ENCODE measurements at places on chromosomes 5 and 9.

- DNase-seq = no peak
Measured at GRCh38 chr5:173234129-173234790, 746 bp downstream of the NKX2-5 start.

DNA sequence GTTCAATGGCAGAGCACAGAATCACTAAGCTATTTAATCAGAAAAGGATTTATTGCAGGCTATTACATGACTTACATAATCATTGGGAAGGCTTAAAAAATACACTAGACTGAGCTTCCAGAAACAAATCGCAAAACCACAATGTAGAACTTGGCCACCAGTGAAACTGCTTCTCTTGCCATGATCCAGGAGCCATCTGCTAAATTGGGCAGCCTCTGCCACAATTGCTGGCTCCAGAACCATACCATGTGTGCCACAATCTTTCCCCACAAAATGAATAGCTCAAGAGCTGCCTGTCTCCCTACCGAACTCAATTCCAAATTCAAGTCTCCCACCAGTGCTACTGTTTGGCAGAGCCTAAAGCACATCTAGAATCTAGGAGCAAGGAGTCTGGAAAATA is 9.8 kb upstream of the ERAP1 start:
- DNase-seq = no peak

GRCh38 chr5:153779836-153780235 is 258.9 kb downstream of the FAM114A2 start:
- no peak for DNase-seq

DNA sequence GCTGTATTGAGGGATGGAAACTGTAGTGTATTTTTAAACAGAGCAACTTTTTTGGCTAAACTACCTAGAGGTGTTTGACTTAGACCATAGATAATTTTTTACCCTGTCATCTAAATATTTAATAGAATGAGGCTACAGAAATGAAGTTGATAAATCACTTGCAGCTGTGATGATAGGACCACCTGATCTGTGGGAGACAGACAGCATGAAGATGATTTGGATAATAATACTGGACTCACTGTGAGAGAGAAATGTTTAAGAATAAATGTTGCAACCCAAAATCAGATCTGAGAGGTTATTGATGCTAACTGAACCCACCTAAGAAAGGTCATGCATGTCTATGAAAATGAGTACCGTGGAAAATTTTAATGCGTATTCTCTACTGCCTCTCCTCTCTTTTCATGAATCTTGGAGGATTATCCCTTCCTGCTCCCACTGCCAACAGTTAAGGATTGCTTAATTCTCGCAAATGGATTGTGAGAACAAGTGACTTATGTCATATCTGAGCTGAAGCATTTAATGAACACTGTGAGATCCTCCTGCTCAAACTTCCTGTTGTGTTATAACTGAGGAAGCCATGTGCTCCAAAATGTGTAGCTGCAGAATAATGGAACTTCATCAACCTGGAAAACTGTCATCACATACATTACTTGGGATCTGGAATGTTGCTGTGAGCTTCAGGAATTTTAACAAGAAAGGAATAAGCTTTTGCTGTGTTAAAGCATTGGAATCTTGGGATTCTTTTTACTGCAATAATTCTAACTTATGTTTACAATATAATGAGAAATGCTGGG is 617.9 kb upstream of the CDH18 start:
- no peak for DNase-seq

- no peak for DNase-seq
Measured at GRCh38 chr9:114180696-114181606, 25.6 kb downstream of the COL27A1 start.

- no peak for DNase-seq
Measured at GRCh38 chr5:132180134-132180745, 47.4 kb downstream of the P4HA2 start.

GRCh38 chr5:56575821-56576220 is 239.5 kb upstream of the MAP3K1 start:
- no peak for DNase-seq

- no peak for DNase-seq
Measured at GRCh38 chr9:105355781-105356180, 92.1 kb upstream of the FSD1L start.

GRCh38 chr5:135462304-135462703 is 10.2 kb upstream of the TIFAB start:
- no peak for DNase-seq

DNA sequence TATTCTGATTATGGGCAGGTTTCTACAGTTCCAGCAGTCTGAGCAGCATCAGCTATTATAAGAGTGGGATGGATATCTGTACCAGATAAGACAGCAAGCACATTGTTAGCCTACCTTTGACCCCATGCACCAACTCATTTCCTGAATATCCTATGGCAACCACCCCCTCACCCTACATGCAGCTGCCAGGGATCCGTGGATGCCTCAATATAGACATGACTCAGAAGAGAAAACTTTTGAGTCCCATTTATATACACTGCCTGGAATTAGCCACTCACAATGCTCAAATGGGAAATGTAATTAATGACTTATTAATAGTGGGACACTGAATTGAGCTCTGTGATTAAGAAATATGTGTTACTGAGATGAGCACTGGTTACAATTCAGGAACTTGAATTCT is 124.4 kb downstream of the SSBP2 start:
- no peak for DNase-seq

GRCh38 chr5:139301808-139302499 is 8.4 kb downstream of the MATR3 start:
- no peak for DNase-seq

DNA sequence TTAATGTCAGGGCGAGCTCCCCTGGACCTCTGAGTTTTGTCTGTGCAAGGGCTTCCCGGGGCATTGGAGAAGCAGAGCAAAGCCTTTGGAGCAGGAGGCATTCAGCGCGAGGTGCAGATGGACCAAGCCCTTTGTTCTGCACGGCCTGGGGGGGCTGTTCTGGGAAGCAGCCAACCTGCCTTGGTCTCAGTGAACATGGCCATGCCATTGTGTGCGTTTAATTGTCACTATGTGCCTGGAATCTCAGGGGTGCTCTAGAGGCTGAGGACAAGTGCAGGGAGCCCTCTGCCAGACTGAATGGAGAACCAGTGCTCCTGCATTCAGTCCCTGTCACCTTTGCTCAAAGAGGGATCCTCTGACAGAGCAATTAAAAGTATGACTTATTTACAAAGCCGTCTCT is 329.4 kb downstream of the IRX1 start:
- no peak for DNase-seq

DNA sequence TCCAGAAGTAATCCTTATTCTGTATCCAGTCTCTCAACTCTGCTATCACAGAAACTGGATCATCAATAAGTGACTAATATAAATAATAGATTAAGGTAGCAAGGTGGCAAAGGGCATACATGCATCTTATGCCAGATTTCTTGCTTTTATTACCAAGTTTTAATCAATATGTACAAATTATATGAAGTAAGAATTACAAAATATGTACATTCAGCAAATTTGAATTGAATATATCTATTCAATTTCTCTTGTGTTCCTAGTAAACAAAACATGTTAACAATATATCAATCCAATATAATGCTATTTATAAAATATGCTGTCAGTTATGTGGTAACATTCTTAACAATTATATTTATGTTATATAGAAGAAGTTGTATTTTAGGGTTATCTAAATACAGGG is 488.7 kb upstream of the COX7C start:
- no peak for DNase-seq

DNA sequence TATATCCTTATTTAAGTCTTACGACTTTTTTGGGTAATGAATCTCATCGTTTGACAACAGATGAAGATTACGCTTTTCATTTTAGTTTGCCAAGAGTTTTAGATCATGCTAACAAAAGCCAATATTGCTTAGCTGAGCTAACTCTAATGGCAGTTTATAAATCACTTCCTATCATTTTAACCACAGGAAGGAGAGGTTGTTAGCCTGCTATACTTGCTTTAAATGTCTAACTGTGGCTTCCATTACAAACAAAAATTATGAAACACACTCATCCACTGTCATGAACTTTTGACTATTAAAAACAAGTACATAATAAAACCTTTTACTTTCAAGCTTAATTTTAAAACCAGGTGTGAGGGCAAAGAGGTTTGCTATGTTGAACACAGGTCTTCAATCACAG is 53.7 kb upstream of the ANKH start:
- no peak for DNase-seq

DNA sequence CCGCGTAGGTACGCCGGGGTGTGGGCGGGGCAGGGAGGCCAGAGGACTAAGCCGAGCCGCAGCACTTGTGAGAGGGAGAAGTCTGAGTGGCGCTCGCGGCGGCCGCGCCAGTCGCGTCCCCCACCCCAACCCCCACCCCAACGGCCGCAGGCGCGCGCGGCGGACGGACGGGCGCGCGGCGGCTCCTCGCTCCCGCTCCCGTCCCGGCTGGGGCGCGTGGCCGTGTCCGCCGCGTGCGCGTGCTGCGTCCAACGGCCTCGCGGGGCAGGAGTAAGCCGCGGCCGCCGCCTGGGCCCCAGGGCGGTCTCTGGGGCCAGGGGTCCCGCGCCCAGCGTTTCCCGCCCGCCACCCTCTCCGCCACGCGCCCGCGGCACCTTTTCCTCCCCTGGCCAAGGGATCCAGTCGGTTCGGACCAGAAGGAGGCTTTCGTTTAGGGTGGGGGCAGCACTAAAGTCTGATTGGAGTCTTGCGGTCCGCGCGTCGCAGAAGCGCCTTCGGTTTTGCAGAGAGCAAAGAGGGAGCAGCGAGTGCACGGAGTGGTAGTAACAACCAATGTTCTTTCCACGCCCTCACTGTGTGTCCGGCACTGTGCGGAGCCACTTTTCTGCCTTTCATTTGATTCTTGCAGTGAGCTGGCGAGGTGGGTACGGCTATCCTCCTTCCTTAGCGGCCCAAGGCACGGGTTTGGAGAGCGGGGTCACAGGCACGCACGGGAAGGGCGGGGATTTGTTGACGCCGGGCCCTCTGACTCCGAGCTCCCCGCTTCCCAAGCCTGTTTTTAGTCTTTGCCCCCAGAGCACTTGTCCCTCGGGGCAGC is 483 bp downstream of the G3BP1 start:
- DNase-seq = peak; percentile 18

DNA sequence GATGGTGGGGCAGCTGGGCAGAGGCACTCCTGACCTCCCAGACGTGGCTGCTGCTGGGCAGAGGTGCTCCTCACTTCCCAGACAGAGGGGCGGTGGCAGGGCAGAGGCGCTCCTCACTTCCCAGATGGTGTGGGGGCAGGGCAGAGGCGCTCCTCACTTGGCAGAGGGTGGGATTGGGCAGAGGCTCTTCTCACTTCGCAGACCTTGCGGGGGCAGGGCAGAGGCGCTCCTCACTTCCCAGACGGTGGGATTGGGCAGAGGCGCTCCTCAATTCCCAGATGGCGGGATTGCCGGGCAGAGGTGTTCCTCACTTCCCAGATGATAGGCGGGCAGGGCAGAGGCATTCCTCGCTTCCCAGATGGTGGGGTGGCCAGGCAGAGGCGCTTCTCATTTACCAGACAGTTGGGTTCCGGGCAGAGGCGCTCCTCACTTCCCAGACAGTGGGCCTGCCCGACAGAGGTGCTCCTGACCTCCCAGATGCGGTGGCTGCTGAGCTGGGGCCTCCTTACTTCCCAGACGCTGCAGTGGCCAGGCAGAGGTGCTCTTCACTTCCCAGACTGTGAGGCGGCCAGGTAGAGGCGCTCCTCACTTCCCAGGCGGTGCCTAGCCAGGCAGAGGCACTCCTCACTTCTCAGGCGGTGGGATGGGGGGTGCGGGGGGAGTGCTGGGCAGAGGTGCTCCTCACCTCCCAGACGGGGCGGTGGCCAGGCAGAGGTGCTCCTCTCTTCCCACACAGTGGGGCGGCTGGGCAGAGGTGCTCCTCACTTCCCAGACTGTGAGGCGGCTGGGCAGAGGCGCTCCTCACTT is 25.3 kb upstream of the SPATA31E1 start:
- DNase-seq = no peak

DNA sequence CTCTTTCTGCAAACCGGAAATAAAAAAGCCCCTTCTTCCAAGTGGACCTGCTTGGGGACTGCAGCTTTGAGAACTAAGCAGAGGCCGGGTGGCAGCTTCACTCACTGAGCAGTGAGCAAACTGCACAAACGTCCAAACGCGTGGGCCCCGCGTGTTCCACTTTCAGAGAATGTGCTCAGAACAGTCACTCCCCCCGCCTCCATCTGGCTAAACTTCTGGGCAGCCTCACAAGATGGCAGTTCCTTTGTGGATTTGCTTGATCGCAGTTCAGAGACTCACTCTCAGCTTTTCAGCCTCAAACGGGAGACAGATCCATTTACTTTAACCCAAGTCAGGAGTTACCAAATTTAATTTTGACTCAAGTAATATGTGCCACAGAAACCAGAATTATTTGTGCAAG is 216.6 kb downstream of the TLE1 start:
- DNase-seq = no peak

DNA sequence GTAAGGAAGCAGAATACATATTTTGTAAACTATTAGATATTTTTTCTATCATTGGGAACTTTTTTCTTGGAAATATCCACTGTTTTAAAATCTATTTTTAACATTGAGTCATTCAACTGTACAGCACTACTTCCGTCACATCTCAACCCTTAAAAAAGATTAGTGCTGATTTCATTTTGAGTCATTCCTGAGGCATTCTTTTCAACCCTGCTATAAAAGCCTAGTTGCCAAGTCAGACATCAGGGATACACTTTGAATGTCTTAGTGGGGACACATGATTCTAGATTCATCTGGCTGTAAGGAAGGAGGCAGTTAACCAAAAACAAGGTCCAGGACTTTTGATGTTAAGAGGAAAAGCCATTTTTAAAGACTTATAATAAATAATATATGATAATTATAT is 160.9 kb downstream of the GIN1 start:
- DNase-seq = no peak

DNA sequence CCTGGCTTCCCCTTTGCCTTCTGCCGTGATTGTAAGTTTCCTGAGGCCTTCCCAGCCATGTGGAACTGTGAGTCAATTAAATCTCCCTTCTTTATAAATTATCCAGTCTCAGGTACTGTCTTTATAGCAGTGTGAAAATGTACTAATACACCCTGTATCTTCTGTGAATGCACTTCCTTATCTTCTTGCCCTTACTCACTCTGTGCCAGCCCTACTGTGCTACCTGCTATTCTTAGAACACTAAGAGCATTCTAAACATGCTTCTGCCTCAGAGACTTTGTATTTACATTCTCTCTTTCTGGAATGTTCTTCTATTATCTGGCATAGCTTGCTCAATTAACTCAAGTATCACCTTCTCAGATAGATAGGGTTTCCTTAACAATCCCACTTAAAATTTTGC is 164.4 kb upstream of the EDIL3 start:
- DNase-seq = no peak

DNA sequence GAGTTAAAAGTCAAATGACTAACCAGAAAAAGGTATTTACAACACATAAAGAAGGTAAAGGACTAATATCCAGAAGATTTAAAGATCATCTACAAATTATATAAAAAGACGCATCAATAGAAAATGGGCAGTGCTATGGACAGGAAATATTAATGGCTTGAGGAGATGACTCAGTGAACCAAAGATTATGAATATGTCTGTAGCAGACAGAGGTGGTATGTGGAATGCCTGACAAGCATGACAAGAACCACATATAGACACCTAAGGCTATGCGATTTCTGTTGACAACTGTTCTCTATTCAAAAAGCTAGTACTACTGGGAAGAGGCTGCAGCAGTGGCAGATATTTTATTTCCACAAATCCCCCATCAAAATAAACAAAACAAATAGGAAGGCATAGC is 177.0 kb upstream of the SH3GL2 start:
- no peak for DNase-seq

All from stimulated activated CD8-positive, alpha-beta memory T cell treated with anti-CD3 and anti-CD28 coated beads, Interleukin-4, amount 100 ng/mL, for 1 hour (primary cell).